NCI-H1417 (cell line): ENCODE measurements at places on chromosomes 16 and 17.

DNA sequence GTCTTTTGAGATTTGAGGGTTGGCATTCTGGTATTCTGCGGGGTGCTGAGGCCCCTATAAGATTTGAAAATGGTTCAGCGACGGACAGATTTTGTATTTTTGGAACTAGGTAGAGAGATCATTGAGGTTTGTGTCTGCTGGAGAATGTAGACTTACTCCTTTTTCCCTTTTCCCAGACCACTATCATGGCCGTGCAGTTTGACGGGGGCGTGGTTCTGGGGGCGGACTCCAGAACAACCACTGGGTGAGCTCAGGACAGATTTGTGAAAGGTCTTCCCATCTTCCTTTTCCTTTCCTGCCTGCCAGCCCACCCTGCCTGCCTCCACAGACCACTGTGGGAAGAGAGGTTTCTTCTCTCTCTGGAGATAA is 572 bp downstream of the PSMB6 start:
- DNase-seq: no peak

GRCh38 chr17:6569370-6570285 is 13.3 kb upstream of the PITPNM3 start:
- no peak for DNase-seq

- DNase-seq: no peak
These were observed 166.2 kb downstream of the SEC14L1 start for GRCh38 chr17:77306790-77307478.

DNA sequence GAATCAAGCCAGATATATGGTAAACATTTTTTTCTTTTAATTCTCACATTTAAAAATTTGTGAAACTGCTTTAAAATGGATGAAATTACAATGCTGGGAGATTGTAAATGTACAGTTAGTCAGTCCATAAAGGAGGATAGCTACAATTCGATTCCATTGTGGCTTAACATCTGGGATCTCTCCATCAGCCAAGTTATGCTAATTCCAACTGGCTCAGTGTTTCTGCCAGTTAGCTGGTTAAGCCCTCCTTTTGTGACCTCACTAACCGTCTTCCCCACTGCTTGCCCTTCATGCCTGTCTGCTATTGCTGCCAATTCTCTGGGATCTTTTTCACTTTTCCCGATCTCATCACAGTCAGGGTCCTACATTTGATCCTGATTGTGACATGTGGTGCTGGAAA is 1347.6 kb downstream of the CDH11 start:
- no peak for DNase-seq

DNA sequence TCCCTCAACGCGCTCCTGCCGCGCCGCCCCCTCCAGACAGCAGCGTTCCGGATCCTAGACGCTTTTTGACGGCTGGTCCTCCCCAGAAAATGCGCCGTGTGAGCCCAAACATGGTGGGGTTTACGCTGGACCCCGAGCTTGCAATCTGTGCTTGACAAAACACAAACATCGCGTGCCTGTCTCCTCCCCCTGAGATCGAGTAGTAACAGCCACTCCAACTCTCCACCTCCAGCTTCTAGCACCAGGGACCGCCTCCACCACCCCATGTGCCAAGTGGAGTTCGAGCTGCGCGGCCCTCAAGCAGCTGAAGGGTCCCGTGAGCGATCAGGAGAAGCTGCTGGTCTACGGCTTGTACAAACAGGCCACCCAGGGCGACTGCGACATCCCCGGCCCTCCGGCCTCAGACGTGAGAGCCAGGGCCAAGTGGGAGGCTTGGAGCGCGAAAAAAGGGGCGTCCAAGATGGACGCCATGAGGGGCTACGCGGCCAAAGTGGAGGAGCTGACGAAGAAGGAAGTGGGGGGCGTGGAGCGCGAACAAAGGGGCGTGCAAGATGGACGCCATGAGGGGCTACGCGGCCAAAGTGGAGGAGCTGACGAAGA is 656 bp upstream of the GEMIN4 start:
- DNase-seq: peak; percentile 57

DNA sequence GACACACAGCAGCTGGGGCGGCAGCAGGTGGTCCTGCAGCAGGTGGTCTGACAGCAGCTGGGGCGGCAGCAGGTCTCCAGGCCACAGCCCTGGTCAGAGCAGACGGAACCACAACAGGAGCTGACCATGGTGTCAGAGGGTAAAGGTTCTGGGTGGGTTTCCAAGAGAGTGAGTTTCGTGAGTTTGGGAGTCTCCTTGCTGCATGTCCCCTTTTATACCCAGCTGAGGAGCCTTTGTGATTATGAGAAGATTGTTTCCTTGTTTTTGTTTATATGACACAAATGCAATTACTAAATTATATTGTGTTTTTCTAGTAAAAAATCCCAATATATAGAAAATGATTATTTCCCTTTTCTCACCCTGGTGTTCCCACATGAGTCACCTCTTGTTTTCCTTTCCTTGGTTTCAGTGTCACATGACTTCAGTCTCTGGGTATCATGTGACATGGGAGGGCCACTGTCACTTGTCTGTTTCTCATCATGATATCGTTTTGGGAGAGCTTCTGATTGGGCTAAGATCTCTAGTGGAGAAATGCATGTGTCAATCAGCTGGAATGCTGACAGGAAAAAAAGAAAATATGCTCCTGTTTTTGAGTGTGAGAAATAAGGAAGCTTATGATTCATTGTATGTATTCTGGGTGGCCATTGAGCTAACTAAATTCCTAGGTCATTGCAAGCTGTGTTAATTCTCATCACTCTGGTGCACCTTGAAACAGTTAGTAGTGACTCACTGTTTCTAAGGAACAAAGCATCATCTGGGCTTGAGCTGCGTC is at the start of gene KRTAP4-6:
Gene KRTAP4-6 (minus strand): TSS at position 185 of the 772 bp plus-strand sequence. CDS start 57 bp downstream, at position 128.
- DNase-seq: no peak

DNA sequence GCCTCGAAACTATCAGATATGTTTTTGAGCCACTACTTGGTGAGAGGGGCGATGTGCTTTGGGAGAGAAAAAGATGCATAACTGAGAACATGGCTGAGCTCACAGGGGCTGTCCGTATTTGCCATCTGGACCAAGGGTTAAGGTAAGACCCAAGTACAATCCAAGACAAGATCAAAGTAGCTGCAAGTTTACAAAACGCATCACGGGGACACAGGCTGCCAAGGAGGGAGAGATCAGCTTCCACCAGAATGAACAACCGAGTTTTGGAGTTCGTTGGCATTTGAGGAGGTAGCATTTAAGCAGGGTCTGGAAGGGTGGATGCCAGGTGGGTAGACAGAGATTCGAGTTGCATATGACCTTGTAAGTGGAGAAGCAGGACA is 2.2 kb downstream of the PITPNC1 start:
- no peak for DNase-seq

DNA sequence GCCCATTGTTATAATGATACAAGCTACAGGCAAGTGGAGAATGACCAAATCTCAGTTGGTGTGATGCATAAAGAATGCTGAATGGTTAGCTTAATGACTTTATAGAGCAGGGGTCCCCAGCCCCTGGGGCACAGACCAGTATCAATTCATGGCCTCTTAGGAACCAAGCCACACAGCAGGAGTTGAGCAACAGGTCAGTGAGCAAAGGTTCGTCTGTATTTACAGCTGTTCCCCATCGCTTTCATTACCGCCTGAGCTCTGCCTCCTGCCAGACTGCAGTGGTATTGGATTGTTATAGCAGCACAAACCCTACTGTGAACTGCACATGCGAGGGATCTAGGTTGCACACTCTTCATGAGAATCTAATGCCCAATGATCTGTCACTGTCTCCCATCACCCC is 114.0 kb upstream of the ZFHX3 start:
- no peak for DNase-seq

- no peak for DNase-seq
These were observed 3.9 kb upstream of the GNG13 start for GRCh38 chr16:804193-805048.

GRCh38 chr16:48616571-48616970 is 6.6 kb upstream of the N4BP1 start:
- no peak for DNase-seq

DNA sequence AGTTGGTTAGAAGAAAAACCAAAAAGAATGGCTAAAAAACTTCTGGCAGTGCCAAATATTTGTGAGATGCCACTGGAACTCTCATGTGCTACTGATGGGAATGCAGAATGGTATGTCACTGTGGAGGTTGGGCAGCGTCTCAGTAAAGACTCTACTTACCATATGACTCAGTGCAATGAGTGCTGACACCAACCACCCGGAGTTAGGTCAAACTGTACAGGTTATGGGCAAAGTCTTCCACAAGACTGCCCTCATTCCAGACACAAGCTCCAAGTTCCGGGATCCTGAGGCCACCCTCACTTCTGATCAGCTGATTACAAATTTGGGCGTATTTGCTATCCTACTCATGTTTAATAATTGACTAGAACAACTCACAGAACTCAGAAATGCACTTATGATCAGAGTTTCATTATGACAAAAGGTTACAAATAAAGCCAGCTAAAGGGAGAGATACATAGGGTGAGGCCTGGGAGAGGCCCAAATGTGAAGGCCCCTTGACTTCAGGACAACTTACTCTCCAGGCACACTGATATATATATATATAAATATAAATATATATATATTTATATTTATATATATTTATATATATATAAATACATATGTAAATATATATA is 114.9 kb downstream of the TRIM37 start:
- DNase-seq: no peak

DNA sequence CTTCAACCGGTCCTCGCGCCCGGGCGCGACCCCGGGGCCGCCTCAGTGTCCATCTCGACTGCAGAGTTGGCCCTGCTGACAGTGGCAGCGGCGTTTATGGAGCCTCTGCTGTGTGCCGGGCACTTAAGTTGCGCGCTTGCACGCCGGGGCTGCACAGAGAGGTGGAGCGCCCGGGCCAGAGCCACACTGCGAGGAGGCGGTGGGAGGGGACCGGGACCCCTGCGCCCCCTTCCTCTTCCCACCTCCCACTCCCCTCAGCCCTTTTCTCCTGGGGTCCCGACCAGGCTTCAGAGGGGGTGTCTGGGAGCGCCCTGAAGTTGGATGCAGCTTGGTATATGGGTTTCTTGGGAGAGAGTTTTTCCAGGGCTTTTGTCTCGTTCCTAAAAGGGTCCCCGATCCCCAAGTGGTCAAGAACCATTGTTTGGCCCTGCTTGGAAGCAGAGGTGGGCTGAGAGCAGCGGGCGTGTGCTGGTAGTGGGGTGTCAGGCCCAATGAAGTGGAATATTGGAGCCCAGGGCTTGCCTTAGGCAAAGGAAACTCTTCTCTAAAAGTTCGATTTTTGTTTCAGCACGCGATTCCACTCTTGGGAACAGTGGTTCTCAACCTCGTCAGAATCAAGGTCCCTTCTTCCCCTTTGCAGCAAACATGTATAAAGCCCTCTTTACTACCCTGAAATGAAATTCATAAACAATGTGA is 605 bp downstream of the MRTFB start:
- no peak for DNase-seq

GRCh38 chr17:39404542-39405378 is 3.3 kb upstream of the FBXL20 start:
- DNase-seq: no peak

GRCh38 chr16:11794996-11795886 is 1.8 kb downstream of the ZC3H7A start:
- DNase-seq: no peak

DNA sequence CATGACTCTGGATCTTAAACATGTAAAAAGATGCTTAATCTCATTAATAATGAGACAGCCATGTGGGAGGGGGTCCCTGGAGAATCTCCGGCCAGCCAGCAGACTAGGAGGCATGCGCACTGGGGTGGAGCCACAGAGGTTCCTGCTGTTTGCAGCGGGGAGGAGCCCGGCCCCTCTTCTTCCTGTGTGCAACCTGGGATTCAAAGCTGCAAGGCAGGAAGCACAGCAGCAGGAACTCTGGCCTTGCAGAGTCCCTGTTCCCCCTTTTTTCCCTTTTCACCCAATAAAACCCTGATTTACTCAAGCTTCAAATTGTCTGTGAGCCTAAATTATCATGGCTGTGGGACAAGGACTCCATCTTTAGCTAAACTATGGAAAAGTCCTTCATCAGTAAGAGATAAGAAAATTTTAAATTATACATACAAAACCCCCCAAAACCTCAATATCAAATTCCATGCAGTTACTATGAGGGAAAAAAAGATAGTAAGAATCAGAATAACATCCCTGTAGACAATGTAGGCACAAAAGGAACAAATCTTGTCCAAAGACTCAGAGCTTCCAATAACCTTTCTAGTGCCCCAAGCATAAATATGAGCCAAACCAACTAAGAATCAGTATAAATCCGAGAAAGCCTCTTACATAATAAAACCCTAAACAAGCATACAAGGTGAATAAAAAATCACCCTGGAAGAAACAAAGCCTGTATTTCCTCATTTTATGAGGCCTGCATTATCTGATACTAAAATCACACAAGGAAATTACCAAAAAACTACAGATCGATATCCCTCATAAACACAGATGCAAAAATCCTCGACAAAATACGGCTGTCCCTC is 12.1 kb downstream of the CFDP1 start:
- DNase-seq: peak; percentile 35

- DNase-seq: no peak
These were observed 191.7 kb downstream of the C16orf95 start for GRCh38 chr16:87125206-87126155.

GRCh38 chr16:27561216-27561615 is 11.3 kb downstream of the KATNIP start:
- DNase-seq: no peak

- no peak for DNase-seq
These were observed 29.1 kb upstream of the EIF1 start for GRCh38 chr17:41659427-41660212.

DNA sequence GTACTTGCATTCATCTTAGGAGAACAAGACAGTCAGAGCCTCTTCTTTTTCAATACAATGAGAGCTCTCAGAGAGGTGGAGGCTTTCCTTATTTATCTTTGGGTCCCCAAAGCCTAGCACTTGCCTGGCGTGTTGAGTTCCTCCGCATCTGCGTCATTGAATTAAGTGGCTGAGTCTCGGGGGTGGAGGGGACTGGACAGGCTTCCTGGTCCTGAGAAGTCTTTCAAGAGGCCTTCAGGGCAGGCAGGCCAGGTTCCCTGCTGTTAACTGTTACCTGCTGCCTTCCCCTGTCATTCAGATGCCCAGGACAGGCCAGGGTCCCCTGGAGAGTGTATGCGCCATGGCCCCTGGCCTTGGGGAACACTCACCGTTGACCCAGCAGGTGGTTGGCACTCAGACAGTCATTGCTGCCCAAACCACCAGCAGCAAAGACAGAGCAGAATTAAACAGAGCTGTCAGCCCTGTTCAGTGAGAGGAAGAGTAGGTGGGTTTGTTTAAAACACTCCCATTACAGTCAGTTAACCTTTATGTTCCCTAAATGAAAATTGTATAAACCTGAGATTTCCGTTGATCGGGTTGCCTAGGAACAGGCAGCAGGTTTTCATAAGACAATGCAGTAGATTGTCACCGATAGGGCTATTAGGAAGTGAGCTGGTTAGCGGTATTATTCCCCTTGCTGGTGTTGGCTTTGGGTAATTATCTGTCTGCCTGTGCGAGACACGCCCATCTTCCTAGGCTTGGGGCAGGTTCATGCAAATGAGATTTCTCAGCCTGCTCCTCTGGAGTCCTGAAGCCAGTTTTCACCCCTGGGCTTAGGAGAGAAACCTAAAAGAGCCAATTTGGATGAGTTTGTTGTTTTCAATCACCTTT is 132.7 kb downstream of the CCDC182 start:
- peak; percentile 92 for DNase-seq
